H1 (cell line): ENCODE measurements at places on chromosomes 16 and 17. TPM values are rescaled to one million over a fixed set of nuclear protein-coding genes. Genes with fewer than 3 reads are reported as not detected.
A peak's percentile ranks its signal among the peaks of the same experiment; 100 is the strongest.

C1QTNF8 gene
- not detected in 2 replicates for total RNA-seq

SLC6A2 gene
- 0.40 TPM in 1 of 2 replicates, not detected in the other for total RNA-seq

DYNLRB2 gene
- total RNA-seq: not detected in 2 replicates

GRCh38 chr16:62711797-62712196 is 675.6 kb upstream of the CDH8 start:
- peak; percentile 51 for DNase-seq

KRTAP9-4 gene
- total RNA-seq: not detected in 2 replicates

GRCh38 chr17:12316021-12316420 is 295.3 kb downstream of the MAP2K4 start:
- no peak for DNase-seq

DNA sequence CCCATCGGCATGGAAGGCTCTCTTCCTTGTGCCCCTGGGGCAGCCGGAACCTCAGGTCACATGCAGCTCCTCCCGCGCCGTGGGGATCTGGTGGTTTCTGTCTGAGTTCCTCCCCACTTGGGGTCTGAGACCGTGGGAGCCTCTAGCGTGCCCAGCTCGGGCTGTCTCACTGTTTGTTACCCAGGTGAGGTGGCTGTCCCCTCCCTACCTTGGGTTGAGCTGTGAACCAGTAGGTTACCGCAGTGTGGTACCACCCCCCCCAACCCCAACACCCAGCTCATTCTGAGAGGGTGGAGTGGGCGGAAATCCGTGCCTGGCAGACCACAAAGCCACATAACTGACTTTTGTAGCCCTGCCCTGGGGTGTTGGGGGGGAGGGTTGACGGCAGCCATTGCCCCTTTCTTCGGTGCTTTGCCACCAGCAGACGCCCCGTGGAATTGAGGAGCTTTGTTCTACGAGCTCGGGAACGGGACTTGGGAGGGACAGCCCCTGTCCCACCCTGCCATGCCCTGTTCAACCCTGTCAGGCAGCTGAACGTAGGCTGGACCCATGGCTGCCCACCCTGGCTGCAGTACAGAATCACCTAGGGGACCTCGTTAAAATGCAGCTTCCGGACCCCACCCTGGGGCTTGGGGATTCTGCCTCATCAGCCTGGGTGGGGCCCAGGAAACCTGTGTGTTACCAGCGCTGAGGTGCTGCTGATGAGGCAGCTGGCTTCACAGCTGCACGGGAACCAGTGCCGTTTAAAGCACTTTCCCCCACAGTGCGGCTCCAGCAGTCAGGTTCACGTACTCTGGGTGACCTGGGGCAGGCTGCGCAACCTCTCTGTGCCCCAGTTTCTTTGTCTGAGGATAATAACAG is 18.5 kb downstream of the RAP1GAP2 start:
- DNase-seq: no peak

GRCh38 chr16:11264155-11264832 is 4.8 kb downstream of the TNP2 start:
- no peak for DNase-seq

EFNB3 gene
- total RNA-seq: 15.0 and 16.0 TPM in 2 replicates

CTRB1 gene
- not detected in 2 replicates for total RNA-seq

DNA sequence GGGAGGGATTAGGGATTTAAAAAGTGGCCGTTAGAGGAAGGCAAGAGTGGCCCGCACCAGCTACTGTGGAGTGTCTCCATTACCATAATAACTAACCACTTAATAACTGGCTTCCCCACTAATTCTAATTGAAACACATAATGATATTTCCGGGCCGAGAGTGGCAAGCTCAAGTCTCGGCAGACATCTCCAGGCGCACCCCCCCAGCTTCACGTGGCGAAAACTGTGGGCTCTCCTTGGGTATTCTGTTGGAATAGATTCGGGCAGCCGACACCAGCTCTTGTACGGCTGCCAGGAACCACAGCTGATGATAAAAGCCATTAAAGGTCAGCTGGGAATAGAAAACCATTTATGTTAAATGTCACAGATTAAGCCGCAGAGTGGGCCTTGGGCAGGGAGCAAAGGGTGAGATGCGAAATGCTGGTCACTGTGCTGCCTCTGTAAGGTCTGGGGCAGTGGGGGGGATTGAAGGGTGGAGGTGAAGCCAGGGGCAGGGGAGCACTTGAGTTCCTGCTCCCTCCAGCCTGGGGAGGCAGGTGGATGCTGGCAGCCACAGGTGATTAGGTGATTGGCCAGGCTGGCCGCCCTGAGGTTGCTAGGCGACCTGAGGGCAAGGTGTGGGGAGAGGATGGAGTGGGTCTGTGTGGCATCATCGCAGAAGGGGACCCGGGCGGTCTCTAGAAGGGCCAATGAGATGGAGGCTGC is 115.6 kb upstream of the SDK2 start:
- DNase-seq: no peak

DNA sequence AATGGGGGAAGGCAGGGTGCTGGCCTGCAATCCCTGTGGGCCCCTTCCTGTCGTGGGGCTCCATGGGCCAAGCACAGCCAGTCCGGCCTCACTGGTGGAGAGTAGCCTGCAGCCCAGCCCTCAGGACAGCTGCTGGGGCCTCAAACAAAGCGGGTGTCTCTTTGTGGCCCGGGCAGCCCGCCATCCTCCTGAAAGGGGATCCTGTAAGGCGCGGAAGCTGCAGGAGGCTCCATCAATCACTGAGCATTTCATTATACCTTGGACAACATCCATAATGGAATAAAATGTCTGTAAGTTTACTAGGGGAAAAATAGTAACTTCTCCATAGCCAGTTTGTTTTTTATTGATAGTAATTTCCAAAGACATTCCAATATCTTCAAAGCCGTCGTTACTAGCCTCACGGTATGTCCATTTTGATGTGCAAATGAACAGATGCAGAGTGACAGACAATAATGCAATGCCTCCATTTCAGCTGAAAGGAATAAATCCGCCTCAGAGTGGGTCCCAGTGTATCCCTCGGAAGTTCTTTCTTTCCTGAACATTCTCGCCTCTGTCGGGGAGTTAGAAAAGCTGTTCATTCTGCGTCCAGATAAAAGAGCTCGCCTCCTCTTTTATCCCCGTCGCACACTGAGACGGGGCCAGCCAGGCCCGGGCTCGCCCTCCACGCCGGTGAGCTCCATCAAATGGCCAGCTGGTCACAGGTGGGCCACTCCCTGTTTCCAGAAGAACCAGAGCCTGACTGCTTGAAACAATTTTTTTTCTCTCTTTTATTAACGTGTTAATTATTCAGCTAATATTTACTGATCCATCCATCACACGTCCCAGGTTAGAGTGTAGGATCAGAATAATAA is 14.4 kb downstream of the WSCD1 start:
- no peak for DNase-seq

- DNase-seq: no peak
Observed at GRCh38 chr17:39569126-39569525, 38.6 kb downstream of the NEUROD2 start.

GRCh38 chr17:76700270-76700616 is 10.5 kb downstream of the MXRA7 start:
- no peak for DNase-seq

DNA sequence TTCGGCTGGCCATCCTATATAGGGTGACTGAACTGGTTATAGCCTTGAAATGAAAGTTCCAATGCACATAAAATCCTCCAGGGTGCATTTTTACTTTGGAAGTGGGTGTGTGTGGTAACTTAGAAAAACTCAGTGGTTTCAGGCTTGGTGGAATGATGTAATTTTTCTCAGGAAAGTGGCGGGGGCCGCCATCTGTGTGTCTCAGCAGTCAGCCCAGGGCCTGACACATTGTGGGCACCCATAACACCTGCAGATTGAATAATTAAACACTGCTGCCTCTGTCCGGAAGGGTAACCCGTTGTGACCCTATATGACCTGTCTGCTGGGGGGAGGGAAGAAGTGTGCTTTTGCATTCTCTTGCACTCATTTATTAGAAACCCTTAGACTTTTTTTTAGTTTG is 2.2 kb upstream of the PDP2 start:
- no peak for DNase-seq

DNA sequence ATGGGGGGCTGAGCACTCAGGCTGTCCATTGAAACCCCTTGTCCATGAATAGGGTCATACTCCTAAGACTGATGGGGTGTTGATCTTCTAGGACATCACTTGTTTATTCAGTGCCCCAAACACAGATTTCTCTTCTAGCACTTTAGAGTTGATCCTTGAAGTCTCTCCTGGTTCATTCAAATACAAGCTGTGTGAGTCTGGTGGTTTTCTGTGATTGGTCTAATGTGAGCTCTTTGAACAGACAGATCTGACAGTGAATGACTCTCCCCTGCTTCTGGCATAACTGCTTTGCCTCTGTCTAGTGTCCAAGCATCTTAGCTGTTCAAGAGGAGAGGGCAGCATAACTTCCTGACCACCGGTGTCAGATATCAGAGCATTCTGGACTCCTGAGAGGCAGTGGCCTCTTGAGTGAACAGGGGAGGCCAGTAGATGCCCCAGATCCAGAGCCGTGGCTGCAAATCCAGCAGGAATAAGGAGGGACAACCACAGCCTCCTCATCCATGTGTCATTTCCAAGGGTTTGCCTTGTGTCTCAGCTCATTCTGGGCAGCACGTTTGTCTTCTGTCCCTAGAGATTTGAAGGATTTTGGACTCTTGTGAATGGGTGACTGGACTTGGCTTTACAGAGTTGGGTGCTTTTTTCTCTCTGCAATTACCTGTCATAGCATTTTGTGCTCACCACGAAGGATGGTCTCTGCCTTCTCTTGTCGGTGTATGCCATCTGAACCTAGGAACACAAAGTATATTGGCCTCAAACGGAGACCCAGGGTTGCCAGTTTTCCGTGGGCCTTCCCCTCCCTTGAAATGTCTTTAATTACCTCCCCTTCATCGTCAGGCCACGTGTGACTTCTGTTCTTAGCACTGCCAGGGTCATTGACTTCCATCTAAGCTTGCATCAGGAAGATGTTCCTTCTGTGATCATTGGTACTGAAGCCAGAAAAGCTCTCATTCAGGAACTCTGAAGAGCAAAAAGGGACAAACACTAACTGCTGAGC is 13.9 kb upstream of the CLEC18C start:
- DNase-seq: no peak

- DNase-seq: no peak
Observed at GRCh38 chr17:40320756-40321523, 12.0 kb downstream of the RARA start.

- no peak for DNase-seq
Observed at GRCh38 chr17:77212081-77212832, 71.5 kb downstream of the SEC14L1 start.

MMP15 gene
- total RNA-seq: 42.2 and 44.0 TPM in 2 replicates

DNA sequence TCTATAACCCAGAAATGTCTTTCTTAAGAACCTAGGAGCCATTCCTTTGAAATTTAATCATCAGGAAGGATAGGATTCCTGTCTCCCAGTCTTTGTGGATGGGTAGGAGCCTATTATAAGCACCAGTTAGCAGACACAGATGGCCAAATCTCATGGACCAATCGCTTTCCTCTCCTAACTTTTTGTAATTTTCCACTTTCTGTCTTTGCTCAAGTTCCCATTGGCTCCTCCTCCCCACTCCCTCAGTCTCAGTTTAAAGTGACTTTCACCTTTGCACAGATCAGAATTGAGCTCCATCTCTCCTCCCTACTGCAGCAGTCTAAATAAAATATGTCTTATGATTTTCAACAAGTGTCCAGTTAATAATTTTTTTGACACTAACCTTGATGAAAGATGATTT is 192.3 kb downstream of the HS3ST3A1 start:
- no peak for DNase-seq

TBC1D3K gene
- total RNA-seq: not detected in 2 replicates

- no peak for DNase-seq
Observed at GRCh38 chr17:38569701-38570512, 35.8 kb downstream of the SRCIN1 start.

HIC1 gene
- 0.09 and 0.19 TPM in 2 replicates for total RNA-seq

DNA sequence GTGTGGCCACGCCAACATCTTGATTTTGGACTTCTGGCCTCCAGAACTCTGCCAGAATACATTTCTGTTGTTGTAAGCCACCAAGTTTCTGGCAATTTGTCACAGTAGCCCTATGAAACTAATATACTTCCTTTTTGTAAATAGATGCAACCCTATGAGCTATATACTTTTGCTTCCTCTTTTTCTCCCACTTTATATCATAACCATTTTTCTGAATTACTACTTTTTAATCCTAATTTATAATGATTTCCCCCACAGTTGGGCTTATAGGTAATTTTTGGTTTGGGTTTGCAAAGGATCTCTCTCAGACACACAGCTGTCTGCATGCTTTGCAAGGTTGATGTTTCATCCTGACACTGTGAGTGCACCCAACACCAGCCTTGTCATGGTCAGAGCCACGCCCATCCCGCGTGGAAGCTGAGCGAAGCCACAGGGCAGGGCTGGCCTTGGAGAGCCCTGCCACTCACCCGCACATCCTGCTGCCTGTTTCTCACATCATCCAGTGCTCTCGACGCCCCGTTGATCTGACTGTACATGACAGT is 5.8 kb downstream of the TRIM25 start:
- no peak for DNase-seq
